ENCODE measurements at places on chromosomes 7 and 10.
A peak's percentile ranks its signal among the peaks of the same experiment; 100 is the strongest.

DNA sequence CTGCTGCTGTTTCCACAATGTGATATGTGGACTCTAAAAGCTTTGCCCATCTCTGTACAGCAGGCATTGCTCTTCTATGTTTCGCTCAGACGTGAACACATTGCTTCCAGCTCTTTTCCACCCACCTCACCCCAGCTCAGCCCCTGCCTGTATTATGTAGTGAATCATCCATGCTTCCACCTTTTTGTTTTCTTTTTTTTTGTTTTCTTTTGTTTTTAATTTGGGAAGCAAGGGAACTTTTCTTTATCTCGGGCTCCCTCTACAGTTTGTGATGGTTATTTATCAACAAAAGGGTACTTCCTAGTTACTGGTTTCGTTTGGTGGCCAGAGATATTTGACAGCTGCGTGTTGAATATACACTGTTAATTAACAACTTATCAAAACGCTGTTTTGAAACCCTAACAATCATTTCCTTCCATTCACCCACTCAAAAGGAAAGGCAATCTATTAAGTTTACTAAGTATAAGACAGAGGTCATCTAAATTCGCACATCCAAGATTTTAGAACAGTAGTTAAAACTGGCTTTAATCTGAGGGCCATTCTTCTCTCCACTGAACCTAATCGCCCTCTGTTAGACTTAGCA is 127.9 kb upstream of the STK17A start:
- peak; percentile 64 for DNase-seq

DNA sequence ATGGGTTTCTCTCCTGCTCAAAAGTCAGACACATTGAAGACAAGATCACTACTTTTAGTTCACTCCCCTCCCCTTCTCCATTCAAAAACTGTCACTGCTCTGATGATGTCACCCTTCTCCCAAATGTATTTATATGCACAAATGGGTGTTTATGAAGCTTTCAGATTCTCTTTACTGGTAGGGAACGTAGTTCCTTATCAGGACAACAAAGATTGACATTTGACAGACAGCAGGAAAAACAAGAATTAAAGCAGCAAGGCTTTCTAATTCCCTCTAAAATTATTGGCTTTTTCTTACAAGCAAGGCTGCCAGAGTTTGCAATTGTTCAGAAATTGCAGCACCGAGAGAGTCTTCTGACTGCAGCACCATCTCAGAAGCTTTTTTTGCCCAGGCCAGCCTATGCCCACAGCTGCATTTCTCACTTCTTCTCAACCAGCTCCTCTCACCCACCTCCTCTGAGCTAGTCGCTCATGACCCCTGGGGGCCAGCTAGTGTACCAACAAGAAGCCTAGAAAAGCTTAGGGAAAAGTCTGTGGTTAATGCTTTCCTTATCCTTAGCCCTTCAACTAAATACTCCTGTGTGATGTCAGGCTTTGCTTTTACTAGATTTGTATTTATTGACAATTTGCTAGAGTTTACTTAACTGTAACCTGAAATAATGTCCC is 265.1 kb downstream of the HTR7 start:
- peak; percentile 79 for DNase-seq

GRCh38 chr10:63115732-63116383 is 17.3 kb upstream of the NRBF2 start:
- peak; percentile 83 for DNase-seq

DNA sequence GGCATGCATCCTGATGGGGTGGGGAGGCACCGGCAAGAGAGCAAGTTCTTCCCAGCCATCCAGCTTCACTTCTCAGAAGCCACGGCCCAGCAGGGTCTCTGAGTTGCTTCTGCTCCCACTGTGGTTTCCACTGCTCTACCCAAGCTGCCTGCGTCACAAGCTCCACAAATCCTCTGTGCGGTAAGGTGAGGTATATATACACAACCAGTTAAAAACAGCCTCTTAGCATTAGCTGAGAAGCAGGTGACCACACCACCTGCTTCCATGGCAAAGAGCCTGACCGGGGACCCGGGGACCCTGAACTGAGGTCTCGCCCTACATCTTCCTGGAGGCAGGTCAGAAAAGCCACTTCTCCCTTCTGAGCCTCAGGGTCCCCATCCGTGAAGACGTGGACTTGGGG is 46.9 kb upstream of the NPFFR1 start:
- no peak for DNase-seq

DNA sequence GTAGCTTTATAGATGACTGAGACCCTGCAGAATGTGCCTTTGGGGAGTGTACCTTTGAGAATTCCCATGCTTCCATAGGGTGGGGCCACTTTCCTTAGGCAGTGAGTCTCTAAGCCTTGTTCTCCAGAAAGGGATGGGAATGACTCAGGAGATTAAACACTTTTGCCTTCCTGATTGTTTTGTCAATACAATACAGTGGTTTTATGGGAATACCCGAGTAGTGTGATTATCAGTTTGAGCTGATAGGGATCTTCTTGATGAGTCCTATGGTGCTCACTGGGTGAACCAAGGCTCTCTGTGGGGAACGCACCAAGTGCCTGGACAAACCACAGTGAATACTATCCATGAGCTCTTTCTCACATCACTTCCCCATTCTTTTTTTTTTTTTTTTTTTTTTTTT is 6.3 kb downstream of the MYOF start:
- peak; percentile 54 for DNase-seq

DNA sequence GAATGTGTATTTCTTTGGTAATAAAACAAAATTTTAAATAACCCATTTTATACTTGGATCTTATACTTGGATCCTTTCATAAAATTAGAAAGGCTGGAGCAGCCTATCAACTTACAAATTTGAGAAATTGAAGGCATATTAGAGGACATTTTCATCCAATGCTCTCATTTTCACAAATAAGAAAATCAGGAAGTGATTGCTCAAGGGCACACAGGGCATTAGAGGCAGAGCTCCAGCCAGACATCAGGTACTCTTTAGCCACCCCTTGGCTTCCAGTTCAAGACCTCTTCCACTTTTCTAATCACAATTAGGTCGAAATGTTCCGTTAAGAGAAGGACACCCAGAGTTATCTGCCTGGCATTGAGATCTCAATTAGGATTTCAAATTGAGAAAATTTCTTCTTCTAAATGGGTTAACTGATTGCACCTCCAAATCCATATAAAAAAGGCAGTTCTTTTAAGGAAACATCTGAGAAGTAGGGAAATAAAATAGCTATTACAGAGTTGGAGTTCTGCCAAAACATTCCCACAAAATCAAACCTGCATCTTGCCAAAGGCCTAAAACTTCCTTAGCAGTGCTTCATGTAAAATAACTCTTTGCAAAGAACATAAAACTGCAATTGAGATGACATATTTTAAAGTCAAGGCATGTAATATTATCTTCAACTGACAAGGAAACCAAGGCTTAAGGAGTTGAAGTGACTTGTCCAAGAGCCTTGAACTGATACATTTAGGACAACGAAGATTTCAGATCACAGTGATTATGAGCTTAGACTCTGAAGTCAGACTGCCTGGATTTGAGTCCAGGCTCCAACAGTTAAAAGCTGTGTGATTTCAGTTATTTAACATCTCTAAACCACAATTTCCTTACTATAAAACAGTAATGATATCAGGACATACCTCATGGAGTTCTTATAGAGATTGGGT is 2.4 kb downstream of the ACTA2 start:
- DNase-seq, result peak; percentile 33

DNA sequence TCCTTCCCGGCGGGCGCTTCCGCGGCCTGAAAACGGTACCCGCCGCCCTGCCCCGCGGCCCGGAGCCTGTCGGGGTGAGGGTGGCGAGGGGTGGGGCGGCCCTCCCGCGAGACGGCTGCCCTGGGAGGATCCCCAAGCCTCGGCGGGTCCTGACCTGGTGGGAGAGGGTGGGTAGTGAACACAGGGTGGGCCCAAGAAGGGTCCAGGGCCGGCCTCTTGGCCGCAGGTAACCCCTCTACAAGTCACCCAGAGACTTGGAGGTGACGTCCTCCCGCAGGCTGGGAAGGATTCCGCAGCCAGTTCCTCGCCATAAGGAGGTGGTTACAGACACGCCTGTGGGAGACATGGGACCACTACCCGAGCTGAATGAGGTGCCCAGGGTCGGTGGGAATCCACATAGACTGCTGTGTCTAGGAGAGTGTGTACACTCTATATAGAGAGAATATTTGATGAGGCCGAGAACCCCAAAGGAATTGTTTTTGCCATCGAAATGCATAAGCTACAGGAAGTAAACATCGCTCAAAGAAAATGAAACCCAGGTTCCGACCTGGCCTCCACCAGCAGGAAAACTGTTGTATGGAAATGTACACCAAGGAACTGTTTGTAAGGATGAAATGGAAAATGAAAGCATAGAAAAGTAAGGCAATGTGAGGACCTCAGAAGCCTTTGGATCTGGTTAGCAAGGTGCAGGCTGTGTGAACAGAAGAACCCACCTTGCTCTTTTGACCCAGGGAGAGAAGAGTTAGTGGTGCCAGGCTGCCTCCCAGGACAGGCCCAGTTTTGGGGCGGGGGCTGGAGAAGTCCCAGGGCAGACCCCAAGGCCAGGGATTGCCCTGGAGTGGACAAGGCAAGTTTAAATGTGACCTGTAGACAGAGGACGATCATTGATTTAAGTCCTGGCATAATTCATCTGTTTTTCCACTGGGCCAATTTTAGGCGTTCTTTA is 659 bp downstream of the OPTN start:
- DNase-seq, result peak; percentile 35

DNA sequence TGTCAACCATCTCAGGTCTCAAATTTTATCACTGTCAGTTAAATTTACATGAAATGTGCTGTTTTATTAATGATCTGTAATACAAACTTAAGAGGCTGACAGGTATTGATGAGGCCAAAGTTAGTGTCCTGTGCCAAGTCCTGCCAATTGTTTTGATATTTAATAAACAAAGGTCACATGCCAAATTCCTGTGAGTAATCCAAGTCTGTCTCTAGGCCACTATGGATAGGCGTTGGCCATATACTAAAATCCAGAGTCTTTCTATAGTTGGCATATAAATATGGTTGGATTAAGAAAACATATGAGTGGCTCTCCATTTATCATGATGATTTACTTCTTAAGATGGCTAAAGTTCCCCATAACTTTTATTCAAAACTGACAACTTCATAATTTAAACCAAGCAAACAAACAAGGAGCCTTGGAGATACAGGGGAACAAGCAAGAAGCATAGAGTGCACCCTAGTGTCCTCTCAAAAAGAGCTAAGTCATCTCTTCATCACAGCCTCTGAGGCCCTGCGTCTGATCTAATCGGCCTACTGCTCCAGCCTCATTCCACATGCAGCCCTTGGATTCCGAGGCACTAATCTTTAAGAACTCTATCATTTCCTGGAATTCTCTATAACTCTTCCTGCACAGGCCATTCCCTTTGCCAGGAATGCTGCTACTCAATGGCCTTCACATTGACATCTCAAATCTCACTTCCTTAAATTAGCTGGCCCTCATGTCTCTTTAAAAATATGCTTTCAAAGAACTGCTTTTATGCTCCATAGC is 32.7 kb upstream of the NRCAM start:
- DNase-seq, result no peak

DNA sequence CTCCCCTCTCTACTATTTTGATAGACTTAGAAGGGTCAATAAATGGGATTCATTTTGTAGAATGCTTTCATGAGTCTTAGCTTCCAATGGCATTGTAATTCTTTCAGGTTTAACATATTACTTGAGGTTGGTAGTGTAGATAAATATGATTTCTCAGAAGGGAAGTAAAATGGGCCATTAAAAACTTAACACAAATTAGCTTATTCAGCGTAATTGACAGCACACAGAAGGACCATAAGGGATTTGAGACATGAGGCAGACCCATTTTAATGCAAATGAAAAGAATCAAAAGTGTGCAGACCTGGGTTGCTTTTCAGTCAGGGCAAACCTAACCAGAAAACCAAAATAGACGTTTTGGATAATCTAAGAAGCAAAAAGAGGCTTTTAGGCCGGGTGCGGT is 156.6 kb upstream of the CNTNAP2 start:
- no peak for DNase-seq

DNA sequence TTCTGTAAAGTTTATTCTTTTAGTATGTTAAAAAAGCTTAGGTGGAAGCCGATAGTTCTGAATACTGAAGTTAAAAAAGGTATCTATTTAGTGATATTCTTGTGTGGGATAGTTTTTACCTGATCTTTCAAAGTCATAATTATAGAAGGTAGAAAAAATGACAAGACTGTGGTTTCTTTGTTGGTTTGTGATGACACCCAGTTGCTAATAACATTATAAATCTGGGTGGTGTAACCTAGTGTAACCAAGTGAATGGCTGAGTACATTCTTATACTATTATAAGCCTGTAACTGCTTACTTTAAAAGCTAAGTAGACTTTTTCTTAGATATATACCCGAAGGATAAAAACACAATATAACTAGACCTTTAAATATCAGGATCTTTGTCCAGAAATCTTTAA is 2.3 kb downstream of the CDK13 start:
- peak; percentile 53 for DNase-seq

GRCh38 chr7:17121671-17122070 is 176.8 kb upstream of the AHR start:
- DNase-seq, result no peak

GRCh38 chr7:134721171-134721570 is 58.3 kb upstream of the CALD1 start:
- DNase-seq, result no peak

GRCh38 chr10:70500812-70501301 is 22.3 kb downstream of the PALD1 start:
- DNase-seq, result no peak

- no peak for DNase-seq
These were observed 104.1 kb upstream of the FOXP2 start for GRCh38 chr7:114310345-114311110.

- no peak for DNase-seq
These were observed 25.3 kb downstream of the IL2RA start for GRCh38 chr10:6036861-6037321.

DNA sequence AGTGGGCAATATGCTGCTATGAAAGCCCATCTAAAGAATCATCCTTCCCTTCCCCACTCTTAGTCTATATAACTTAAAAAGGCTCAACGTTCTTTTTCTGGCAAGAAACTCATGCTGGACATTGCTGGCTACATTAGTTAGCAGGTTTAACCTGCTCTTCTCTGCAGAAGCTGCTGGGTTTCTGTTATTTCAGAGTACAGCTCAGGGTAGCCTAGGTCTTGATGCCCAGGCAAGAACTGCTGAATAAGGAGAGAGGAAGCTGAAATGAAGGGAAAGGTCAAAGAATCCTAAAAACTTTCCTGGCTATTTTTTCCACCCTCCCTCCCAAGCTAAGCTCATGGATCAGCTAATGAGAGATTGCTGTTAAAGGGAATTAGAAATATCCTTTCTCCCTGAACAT is 79.4 kb downstream of the ANKIB1 start:
- DNase-seq, result no peak

- DNase-seq, result no peak
These were observed 1077.6 kb downstream of the TYW1 start for GRCh38 chr7:68074242-68074641.
